ENCODE measurements at places on chromosomes 1 and 21.

- DNase-seq, result no peak
These were observed 7.5 kb upstream of the RNF223 start for GRCh38 chr1:1081311-1082238.

DNA sequence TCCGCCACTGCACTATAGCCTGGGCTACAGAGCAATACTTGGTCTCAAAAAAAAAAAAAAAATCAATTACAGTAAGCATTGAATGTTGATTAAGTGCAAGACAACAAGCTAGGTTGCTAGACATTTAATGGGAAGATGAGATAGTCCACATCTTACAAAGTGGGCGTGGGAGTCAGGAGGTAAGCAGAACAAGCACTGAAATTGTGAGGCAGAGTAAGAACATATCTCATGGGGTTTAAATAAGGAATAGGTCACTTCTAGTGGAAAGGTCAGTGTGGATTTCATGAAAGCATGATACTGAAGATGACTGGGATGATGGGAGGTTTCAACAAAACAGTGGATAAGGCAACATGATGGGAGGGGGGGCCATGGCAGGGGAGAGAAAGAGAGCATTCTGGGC, 1.9 kb upstream of the OLFML2B start:
- no peak for DNase-seq

GRCh38 chr1:178541829-178542553, 29.1 kb downstream of the TEX35 start:
- peak; percentile 7 for DNase-seq

- DNase-seq, result no peak
These were observed 73.2 kb upstream of the DNAJC6 start for GRCh38 chr1:65235867-65236805.

DNA sequence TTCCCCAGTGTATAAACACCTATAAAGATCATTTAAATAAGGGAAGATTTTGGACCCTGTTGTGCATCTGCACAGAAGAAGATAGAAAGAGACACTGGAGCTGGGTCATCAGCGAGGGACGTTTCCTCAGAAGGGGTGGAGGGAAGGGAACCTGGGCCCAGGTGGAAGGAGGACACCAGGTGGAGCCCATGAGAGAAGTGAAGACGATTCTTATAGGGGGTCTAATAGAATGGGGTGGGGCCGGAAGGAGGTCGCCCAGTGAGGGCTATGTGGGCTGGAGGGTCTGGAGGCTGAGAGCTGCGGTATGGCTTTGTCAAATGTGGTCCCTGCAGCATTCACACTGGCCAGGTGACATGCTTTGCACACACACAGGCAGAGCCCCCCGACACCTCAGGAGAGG, 13.7 kb downstream of the KIRREL1 start:
- no peak for DNase-seq

- DNase-seq, result no peak
These were observed 6.5 kb upstream of the BACE2 start for GRCh38 chr21:41161428-41161827.
